ENCODE measurements at places on chromosomes 1 and 21.

DNA sequence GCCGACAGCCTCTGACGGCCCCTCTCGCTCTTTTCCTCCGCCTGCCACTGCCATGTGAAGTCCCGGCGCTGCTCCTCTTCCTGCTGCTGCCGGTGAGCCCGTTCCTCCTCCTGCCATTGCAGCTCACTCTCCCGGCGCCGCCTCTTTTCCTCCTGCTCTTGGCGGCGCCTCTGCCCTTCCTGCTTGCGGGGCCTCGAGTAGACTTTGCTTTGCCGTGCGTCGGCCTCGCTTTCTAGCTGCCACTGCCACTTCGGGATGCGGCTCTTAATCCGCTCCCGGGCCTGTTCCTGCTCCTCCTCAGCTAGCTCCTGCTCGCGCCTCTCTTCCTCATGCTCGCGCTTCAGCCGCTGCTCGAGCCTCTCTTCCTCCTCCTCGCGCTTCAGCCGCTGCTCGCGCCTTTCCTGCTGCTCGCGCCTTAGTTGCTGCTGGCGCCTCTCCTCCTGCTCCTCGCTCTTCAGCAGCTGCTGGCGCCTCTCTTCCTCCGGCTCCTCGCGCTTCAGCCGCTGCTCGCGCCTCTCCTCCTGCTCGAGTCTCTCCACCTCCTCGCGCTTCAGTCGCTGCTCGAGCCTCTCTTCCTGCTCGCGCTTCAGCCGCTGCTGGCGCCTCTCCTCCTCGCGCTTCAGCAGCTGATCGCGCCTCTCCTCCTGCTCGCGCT, 4.3 kb downstream of the TCHH start:
- DNase-seq = peak; percentile 76

DNA sequence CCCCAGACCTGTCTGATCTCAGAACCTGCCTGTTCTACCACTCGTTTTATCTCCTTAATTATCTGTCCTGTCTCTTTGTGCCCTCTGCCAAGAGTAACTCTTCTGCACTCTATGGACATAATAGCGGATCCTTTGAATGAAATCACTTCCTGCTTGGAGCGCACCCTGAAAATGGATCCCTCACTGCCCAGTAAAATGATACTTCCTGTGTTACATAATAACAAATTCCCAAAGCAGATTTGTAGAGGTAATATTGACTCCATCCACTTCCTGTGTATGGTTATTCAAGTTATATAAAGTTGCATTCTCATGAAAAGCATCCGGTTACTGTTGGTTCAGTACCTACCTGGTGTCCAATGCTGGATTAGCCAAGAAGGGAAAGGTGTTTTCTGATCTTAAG, 246.0 kb downstream of the TRABD2B start:
- no peak for DNase-seq

DNA sequence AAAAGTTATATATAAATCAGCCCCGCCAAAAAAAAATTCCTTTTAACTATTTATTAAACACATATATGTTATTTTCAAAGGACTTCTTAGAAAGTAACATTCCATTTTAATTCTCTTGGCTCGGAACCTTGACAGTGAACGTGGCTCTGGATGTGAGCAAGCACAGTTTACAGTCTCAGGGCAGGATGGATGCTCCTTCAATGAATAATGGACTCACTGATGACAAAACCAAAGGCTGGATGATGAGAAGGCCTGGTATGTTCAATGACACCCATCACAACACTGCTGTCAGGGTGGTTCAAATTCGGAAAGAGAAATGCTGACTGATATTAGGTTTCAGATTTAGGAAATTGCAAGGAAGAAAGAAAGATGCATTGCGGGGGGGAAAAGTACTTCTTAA, 148.8 kb downstream of the SIPA1L2 start:
- no peak for DNase-seq

- no peak for DNase-seq
These were observed 27.5 kb downstream of the EPHA2 start for GRCh38 chr1:16128338-16128741.

GRCh38 chr1:110033421-110033820, 1.0 kb upstream of the STRIP1 start:
- no peak for DNase-seq

- DNase-seq = peak; percentile 51
These were observed 48.5 kb downstream of the EVI5 start for GRCh38 chr1:92736395-92736794.

GRCh38 chr1:153746174-153746573, 18.3 kb downstream of the INTS3 start:
- peak; percentile 44 for DNase-seq

- peak; percentile 21 for DNase-seq
These were observed 262.4 kb downstream of the ST6GALNAC3 start for GRCh38 chr1:76336931-76337371.

DNA sequence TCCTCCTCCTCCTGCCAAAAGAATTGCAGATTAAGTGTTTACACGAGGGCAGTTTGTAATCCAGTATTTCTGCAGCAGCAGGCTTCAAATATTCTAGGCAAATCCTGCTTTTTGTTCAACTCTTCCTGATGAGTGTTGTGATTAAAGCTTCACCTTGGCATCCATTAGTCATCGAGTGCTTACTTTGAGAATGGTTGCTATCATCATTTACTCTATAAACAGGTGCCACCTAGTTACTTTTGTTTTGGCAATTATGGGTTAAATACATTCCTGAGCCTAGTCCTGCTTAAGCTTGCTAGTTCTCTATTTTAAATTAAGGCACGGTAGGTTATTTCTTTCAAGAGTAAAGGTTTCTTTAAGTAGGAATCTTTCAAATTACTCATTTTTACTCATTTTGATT, 20.3 kb downstream of the PDC start:
- DNase-seq = peak; percentile 20
